ENCODE measurements at places on chromosomes 4 and X. TPM values are rescaled to one million over a fixed set of nuclear protein-coding genes. Genes with fewer than 3 reads are reported as not detected.

DNA sequence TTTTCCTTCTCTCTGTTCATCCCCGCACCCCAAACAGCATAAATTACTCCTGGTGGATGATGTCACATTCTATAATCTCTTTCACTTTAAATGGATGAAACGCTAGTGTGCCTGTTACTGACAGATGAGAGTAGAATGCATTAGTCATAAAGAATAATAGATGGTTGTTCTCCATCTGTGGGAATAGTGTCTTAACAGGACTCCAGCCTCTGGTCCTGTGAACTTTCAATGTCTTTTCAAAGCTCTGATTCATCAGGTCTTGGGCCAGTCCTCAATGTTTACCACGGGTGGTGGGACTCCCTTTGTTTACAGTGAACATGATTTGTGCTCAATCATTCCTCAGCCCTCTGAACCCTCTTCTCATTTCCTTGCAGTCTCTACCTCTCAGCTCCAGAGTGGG is 182.6 kb downstream of the GABRB1 start:
- DNase-seq, result no peak

GRCh38 chr4:118718511-118719170 is 33.4 kb downstream of the METTL14 start:
- DNase-seq, result no peak

DNA sequence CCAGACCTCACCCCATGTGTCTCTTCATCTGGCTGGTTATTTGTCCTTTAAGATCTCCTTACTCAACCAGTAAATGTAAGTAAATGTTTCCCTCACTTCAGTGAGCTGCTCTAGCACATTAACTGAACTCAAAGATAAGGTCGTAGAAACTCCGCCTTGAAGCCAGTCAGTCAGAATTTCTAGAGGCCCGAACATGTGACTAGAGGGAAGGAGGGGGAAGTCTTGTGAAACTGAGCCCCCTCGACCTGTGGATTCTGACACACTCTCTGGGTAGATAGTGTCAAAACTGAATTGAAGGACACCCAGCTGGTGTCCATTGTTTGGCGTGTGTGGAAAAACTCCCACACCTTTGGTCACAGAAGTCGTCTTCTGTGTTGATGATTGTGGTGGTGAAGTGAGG is 933.9 kb downstream of the ADGRL3 start:
- DNase-seq, result no peak

- DNase-seq, result no peak
Measured at GRCh38 chr4:101217353-101218031, 129.8 kb downstream of the PPP3CA start.

- no peak for DNase-seq
Measured at GRCh38 chr4:2712261-2712842, 43.8 kb downstream of the TNIP2 start.

GRCh38 chr4:147829401-147830101 is 97.7 kb downstream of the ARHGAP10 start:
- no peak for DNase-seq

- DNase-seq, result no peak
Measured at GRCh38 chrX:7235071-7235470, 87.1 kb upstream of the PUDP start.

- DNase-seq, result no peak
Measured at GRCh38 chr4:149986917-149987316, 91.3 kb upstream of the DCLK2 start.

DNA sequence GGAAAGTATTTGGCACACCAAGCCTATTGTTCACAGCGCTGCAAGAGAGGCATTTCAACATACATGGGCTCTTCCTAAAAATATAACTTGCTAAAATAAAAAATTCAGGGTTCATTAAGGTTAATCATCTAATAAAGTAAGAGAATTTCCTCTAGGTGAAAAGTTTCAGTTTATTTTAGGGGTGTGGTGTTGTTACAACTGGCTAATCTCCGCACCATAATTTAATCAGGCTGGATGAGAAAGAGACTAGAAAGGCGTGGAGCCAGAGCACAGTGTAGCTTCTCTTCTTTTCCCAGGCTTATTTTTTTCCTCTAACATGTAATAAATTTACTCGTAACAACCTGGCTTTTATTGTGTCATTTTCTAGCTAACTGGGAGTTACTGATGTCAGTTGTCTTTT is 47.9 kb downstream of the FHL1 start:
- no peak for DNase-seq

DNA sequence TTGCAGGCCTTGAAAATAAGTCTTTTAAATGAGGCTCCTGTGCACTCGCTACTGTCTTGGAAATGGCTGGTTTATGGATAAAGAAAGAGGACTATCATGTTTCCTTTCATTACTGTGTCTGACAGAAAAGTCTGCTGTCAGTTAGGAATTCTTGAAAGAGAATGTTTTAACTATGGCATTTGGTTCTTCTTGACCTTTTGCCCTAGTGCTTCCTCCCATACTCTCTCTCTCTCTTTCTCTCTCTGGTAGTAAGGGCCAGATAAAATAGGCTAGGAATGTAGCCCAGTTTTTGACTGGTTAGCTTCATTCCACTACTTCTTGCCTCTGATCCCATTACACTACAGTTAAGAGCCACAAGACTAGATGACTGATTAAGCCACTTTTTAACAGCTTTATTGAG is 29.8 kb downstream of the YY2 start:
- no peak for DNase-seq

GRCh38 chr4:97153042-97153441 is 990.2 kb downstream of the STPG2 start:
- DNase-seq, result no peak

- DNase-seq, result no peak
Measured at GRCh38 chrX:56812515-56813105, 83.6 kb downstream of the NBDY start.

- DNase-seq, result no peak
Measured at GRCh38 chrX:53718073-53718472, 31.6 kb upstream of the HUWE1 start.

DNA sequence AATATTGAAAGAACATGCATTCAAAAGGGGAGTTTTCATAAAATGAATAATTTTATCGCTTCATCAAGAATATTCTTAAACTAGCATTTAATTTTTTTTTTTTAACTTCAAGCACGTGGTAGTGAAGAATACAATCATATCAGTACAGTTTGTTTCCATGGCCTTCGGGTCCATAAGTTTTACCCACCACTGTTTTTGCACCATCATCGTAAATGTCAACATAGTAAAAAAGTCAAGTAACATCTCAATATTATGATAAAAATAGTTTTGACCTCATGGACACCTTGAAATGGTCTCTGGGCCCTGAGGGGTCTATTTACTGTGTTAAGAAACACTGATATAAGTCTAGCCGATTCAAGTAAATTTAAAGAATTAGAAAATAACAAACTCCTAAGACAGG is 80.2 kb downstream of the ANKRD17 start:
- no peak for DNase-seq

DNA sequence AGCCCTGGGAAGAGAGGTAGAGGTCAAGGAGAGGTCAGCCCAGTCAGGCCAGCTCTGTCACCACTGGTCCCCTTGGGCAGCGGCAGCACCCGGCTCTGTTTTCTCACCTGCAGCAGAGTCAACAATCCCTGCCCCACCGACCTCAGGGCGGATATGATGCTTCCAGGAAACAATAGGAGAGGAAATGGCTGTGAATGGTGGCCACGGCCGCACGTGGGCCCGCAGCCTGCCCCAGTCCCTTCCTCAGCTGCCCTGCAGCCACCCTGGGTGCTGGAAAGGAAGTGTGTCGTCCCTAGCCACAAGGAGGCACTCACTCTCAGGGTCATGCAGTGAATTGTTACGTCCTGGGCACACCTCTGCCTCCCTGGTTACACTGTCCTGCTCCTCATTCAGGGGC is 92.5 kb upstream of the ENPP6 start:
- peak; percentile 55 for DNase-seq

- DNase-seq, result no peak
Measured at GRCh38 chr4:23855912-23856605, 33.8 kb downstream of the PPARGC1A start.

- DNase-seq, result no peak
Measured at GRCh38 chr4:169649545-169650226, 29.3 kb downstream of the CLCN3 start.

GRCh38 chrX:9882669-9883446 is 84.3 kb upstream of the CLDN34 start:
- no peak for DNase-seq

DNA sequence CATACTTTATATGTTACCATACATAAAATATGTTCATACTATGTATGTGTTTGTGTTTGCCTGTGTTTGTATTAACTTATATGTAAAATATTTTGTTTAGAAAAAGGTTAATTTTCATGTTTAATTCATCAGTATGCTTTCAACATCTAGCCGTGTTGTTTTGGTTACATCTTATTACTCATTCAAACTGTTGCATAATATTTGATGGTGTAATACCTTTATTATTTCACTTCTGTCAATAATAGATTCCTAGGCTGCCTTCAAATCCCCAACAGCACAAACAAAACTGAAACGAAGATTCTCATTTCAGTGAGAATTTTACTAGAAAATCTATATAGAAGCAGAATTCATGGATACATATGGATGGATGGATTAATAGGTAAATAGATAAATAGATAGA is 462.3 kb upstream of the ADGRL3 start:
- DNase-seq, result no peak

DNA sequence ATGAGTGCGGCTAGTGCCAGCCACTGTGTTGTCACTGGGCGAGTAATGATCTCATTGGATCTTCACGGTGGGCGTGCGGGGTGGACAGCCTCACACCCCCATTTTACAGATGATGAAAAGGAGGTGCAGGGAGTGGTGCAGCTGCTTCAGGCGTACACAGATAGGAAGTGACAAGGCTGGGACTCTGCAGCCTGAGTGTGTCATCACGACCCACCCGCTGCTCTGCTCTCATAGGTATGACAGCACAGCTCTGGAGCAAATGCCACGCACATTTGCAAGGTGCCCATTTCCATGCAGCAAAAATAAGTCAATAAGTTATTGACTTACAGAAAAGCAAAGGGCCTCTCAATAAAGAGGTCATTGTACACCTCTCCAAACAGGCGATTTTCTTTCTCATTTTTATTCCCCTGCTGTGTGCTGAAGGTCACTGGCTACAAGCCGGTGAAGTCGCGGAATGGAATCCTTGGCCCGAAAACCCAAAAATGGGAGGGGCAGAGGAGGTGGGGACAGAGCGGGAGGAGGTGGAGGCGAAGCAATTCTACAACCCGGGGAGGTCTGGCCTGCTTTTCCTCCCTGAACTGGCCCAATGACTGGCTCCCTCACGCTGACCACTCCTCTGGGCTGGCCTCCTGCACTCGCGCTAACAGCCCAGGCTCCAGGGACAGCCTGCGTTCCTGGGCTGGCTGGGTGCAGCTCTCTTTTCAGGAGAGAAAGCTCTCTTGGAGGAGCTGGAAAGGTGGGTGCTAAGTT is at the start of gene SOD3:
TSS of gene SOD3 (plus strand) at position 658 of the 750 bp plus-strand sequence. CDS start 3,949 bp downstream, outside the sequence.
- peak; percentile 18 for DNase-seq

GRCh38 chr4:7328913-7329638 is 105.7 kb downstream of the PSAPL1 start:
- no peak for DNase-seq

The CYTL1 gene
- total RNA-seq, result not detected

The GLA gene
- 53.8 TPM for total RNA-seq

The TKTL1 gene
- total RNA-seq, result not detected

The SOD3 gene
- 23.4 TPM for total RNA-seq

The IL3RA gene
- 2.4 TPM for total RNA-seq

The PRR32 gene
- not detected for total RNA-seq

The RAB9B gene
- 1.0 TPM for total RNA-seq

The POF1B gene
- total RNA-seq, result 134 TPM

The MAP9 gene
- 2.4 TPM for total RNA-seq

The SSX3 gene
- not detected for total RNA-seq

The CHRDL1 gene
- 4.1 TPM for total RNA-seq

The RELL1 gene
- 43.2 TPM for total RNA-seq

The CTAG1A gene
- not detected for total RNA-seq

The SORCS2 gene
- 1.1 TPM for total RNA-seq

The DGKK gene
- total RNA-seq, result not detected

The FRG1 gene
- 26.8 TPM for total RNA-seq

The BEX1 gene
- total RNA-seq, result 3.0 TPM
